Osteoblast (primary cell): ENCODE measurements at places on chromosomes 6 and 20.

GRCh38 chr6:117215353-117216090 is 49.8 kb upstream of the VGLL2 start:
- no peak for DNase-seq
- no peaks in the 10 kb centered on the region for H3K27me3 ChIP-seq
- H3K4me1 ChIP-seq: no peaks in the 10 kb centered on the region
- H3K36me3 ChIP-seq: no peaks in the 10 kb centered on the region
- no peak overlapping the region for H3K4me3 ChIP-seq
- H3K27ac ChIP-seq: no peak overlapping the region

DNA sequence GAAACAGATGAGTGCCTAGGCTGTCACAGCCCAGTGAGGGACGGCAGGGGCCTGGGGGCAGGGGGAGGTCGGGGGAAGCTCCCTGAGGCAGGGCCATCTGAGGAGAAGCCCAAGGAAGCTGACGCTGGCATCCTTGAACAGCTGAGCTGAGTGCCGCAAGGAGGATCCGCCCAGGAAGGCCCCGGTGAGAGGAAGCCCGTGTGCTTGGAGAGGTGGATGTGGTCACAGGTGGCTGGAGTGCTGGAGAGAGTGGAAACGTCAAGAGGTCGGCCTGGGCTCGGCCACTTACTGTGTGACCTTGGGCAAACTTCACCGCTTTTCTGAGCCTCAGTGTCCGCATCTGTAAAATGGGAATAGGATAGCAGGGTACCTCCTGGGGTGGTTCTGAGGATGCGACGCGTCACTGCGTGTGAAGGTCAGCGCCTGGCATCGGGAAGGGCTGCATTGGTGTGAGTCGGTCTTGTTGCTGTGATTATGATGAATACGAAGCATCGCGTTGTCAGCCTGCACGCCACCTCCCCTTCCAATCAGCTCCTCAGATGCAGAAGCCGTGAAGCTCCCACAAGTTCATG is 116.1 kb upstream of the PTPN1 start:
- DNase-seq: no peak
- no peak overlapping the region for H3K27ac ChIP-seq
- no peaks in the 10 kb centered on the region for H3K36me3 ChIP-seq

GRCh38 chr6:43915986-43916923 is 146.2 kb downstream of the VEGFA start:
- H3K27ac ChIP-seq: peak overlapping the region; percentile 90
- no peak overlapping the region for H3K4me3 ChIP-seq
- no peaks in the 10 kb centered on the region for H3K36me3 ChIP-seq
- H3K4me1 ChIP-seq: peaks cover 44% of the 10 kb centered on the region

DNA sequence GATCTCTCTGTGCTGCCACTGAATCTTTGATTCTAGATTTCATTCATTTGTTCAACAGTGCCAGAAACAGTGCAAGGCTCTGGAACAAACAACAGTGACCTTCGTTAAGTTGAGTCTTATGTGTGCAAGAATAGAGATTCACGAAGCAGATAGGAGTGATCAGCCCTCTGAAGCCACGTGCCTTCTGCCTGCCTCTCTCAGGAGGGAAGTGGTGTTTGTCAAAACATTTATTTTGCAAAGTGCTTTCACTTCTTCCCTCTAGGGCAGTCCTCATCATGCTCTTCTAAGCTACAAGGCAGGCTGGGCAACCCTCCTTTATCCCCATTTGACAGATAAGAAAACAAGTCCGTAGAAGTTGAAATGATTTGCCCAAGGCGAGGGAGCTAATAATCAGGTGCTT is 204.3 kb downstream of the TFAP2C start:
- H3K4me3 ChIP-seq: no peak overlapping the region
- peaks cover 18% of the 10 kb centered on the region for H3K27me3 ChIP-seq
- no peaks in the 10 kb centered on the region for H3K4me1 ChIP-seq

DNA sequence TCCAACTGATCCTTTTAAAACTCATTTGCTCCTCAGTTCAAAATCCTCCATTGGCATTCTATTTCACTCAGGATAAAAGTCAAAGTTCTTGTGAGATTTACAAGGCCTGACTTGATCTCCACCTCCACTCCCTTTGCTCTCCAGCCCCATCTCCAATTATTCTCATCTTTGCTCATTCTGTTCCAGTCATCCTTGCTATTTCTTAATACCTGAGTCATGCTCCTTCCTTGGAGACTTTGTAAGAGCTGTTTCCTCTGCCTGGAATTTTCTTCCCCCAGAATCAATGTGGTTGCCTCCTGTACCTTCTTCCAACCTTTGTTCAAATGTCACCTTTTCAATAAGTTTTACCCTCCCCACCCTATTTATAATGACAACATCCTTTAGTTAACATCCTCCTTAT is 373.5 kb downstream of the HTR1B start:
- no peak overlapping the region for H3K4me3 ChIP-seq
- H3K27ac ChIP-seq: no peak overlapping the region
- no peak for DNase-seq
- no peaks in the 10 kb centered on the region for H3K36me3 ChIP-seq

- peaks cover 72% of the 10 kb centered on the region for H3K4me1 ChIP-seq
- peak overlapping the region; percentile 100 for H3K27ac ChIP-seq
- no peak overlapping the region for H3K4me3 ChIP-seq
- H3K36me3 ChIP-seq: peaks cover 57% of the 10 kb centered on the region
Measured at GRCh38 chr6:85465762-85466161, 15.9 kb downstream of the NT5E start.

DNA sequence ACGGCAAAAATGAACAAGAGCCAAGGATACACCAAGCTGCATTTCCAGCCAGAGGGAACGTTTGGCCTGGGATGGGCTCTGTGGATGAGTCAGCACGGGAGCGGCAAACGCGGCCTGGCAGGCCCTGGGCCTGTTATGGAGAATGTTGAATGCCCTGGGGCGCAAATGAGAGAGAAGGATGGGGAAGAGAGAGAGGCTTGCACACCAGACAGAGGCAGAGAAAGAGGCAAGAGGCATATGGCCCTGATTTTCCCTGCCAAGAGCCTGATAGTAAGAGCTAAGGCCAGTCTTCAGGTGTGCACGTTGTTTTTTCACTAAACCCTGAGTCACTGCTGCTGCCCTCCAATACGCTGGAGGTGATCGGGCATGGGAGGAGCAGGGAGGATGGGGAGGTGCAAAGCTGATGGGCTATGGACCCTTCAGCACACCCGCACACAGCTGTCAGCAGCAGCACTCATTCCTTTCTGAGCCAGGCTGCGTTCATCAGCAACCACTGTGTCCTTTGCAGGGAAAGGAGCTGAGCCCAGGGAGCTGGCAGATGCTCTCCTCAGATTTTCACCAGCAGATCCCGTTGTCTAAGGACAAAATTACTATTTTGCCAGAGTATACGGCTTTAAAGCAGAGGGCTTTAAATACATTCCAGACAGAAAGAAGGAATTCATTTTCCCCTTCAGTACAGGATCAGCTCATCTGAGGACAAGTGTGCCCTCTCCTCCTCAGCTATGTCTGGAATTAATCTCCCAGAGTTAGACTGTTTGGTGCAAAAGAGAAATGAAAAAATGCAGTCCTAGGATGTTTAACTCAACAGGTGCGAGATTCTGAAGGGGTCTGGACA is 61.7 kb upstream of the SLC22A23 start:
- no peaks in the 10 kb centered on the region for H3K27me3 ChIP-seq
- no peak overlapping the region for H3K4me3 ChIP-seq
- peak overlapping the region; percentile 84 for H3K27ac ChIP-seq
- H3K36me3 ChIP-seq: no peaks in the 10 kb centered on the region
- peak; percentile 84 for DNase-seq
- peaks cover 58% of the 10 kb centered on the region for H3K4me1 ChIP-seq
